ENCODE measurements at places on chromosomes 1 and 21. TPM values are rescaled to one million over a fixed set of nuclear protein-coding genes. Genes with fewer than 3 reads are reported as not detected.

The HRNR gene
- total RNA-seq = not detected

The SLC26A9 gene
- total RNA-seq = 7.6 TPM

DNA sequence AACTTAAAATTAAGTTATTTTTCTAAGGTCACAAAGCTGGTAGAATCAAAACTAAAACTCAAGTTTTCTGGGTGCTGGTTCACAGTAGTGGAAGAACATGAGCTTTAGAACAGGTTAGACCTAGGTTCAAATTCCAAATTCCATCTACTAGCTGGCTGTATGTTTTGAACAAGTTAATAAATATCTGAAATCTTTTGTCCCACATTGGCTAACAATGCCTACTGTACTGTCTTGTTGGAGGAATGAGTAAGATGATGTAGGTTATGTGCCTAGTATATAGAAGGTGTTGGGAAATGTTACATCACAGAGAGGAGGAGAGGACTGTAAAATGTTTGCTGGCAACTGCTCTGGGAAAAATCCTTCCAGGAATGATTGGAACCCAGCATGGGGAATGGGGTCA lies 14.0 kb upstream of the CD247 start:
- no peak for DNase-seq

The KCNK1 gene
- total RNA-seq = 39.2 TPM

GRCh38 chr1:94254073-94254810 lies 16.9 kb upstream of the ARHGAP29 start:
- DNase-seq = no peak

DNA sequence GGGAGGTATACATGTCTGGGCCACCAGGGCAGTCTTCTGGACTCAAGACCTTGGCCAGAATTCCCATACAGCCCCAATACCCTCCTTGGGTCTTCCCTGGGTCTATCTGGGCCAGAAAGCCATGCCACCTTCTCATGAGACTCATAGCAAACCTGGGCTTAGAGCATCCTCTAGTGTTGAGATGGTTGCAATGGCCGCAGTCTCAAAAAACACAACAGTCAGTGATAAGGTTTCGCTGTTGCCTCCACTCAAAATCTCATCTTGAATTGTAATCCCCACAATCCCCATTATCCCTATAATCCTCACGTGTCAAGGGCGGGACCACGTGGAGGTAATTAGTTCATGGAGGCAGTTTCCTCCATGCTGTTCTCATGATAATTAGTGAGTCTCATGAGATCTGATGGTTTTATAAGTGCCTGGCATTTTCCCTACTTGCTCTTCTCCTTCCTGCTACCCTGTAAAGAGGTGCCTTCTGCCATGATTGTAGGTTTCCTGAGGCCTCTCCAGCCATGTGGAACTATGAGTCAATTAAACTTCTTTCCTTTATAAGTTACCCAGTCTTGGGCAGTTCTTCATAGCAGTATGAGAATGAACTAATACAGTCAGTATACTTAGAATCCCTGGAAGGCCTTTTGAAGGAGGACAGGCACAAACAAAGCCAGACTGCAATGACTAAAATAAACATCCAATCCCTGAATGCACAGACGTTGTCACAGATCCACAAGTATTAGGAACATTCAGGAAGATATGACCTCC lies 77.0 kb downstream of the CTH start:
- peak; percentile 23 for DNase-seq

GRCh38 chr1:25036117-25036546 lies 106.1 kb upstream of the RUNX3 start:
- no peak for DNase-seq

DNA sequence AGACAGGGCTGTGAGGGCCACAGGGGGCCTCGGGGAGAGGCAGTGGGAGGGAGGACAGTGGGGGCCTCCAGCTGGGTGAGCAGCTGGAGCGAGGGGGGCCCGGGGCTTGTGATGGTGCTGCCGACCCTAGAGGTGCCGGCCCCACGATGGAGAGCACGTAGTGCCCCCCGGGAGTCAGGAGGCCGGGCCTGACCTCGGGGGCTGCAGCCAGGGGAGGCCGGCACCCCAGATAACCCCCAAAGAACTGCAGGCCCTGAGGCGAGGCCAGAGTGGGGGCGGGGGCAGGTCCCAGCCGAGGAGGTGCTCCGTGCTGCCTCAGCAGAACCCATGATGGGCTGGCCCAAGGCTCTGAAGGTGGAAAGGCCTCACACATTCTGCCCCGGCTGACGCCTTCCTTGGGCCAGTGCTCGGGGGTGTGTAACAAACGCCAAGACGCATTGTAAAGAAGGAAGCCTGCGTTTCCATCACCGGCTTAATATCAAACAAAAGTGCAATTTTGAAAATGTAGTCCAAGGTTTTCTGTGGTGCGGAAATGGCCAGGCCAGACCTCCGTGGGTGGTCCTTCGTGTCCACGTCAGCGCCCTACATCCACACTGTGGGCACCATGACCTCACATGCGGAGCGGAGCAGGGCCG lies 55.2 kb downstream of the COL6A1 start:
- no peak for DNase-seq

DNA sequence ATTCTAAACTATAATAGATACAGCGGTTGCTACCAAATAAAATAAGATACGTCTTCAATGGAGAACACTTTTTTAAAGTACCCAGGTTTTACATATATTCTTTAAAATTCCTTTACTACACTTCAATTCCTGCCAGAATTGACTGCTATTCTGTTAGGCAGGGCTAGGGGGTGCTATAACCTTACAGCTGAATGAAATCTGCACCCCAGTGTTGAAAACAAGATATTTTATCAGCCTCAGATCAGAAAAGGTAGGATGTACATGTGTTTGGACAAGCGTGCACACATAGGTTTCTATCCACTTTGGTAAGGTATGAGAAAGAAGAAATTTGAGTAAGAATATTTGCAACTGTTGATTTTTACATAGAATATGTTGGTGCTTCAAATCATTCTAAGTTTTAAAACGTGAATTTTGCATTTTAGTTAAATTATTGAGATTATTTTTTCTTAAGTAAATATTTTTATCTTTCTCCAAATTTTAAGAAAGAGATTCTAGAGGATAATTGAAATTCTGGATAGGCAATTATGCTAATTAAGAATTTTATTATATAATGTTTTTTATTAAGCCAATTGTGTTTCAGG lies 490.8 kb upstream of the ADGRL4 start:
- peak; percentile 65 for DNase-seq

The ADORA3 gene
- total RNA-seq = not detected

- DNase-seq = no peak
Observed at GRCh38 chr21:44907225-44907965, 13.3 kb downstream of the ITGB2 start.

The F5 gene
- 16.2 TPM for total RNA-seq

The COL9A2 gene
- total RNA-seq = 3.2 TPM

- DNase-seq = peak; percentile 38
Observed at GRCh38 chr1:155912056-155912536, 947 bp upstream of the RIT1 start.

The ATP1A2 gene
- total RNA-seq = not detected

GRCh38 chr1:36956570-36956969 lies 77.7 kb downstream of the GRIK3 start:
- DNase-seq = no peak

The TRIM67 gene
- 0.09 TPM for total RNA-seq

DNA sequence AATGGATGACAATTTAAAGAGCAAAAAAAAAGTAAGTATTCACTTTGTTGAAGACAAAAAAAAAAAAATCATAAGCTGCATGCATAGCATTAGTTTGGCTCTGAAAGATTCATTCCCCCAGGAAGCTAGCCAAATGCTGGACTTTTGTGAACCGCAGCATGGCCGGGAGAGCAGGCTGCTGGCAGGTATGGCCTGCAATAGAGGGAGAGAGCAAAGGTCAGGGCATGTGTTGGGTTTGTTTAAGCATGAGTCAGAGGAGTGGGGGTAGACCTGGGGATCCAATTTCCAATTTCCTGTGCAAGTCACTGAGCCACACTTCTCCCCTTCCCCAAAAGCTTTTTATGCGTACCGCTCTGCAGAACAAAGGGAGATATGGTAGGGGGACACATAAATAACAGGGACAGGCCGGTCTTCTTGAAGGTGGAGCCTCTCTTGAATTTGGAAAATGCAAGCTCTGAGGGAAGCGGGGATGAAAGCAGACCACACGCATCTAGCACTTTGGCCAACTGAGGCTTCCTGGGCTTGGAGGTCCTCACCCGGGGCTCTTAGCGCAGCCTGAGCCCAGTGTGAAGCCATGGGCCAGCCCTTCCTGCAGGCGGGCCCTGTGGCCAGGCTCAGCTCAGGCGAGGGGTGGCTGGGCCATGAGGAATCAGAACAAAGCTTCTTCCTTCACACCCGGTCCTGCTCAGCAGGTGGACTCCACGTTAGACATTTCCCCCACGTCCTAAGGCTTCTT lies 171.1 kb downstream of the TOMM20 start:
- DNase-seq = peak; percentile 87

DNA sequence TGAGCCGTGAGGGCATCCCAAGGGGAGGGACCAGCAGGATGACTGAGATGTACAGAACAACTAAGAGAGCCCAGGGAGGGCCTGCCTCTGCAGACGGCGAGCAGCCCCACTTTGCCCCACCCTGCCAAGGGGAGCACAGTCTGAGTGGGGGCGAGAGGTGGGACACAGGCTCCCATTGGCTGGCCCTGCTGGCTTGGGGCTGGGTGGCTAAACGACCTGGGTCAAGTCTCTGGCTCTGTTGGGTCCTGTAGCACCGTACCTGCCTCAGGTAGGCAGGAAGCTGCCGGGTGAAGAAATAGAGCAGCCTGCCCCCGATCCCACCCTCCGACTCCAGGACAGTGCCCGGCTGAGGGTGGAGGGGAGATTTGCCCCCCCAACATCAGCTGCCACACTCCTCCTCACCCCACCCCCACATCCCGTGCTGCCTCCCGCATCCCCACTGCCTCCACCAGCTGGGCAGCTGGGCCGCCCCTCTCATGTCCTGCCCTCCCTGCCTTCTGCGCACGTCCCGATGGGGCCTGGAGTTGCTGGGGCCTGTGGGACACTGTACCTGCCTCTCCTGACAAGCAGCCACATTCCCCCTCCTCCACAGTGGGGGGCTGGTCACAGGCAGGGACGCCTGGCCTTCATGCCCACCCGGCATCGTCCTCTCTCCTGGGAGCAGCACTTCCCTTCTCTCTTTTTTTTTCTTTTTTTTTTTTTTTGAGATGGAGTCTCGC lies 12.6 kb upstream of the PLEKHG5 start:
- DNase-seq = no peak

The RHOU gene
- 8.2 TPM for total RNA-seq

GRCh38 chr1:33241866-33242265 lies 14.4 kb upstream of the ZNF362 start:
- DNase-seq = no peak

DNA sequence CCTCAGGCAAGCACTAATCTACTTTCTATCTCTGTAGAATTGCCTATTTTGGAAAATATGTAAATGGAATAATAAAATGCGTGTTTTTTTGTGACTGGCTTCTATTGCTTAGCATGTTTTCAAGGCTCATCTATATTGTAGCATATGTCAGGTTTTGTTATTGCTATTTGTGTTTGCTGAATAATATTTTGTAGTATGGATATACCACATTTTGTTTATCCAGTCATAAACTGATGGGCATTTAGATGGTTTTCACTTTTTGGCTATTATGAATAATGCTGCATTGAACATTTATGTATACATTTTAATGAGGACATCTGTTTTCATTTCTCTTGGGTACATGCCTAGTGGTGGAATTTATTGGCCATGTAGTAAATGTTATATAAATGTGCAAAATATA lies 183.3 kb upstream of the ZP4 start:
- DNase-seq = no peak

The LRRC71 gene
- total RNA-seq = not detected

DNA sequence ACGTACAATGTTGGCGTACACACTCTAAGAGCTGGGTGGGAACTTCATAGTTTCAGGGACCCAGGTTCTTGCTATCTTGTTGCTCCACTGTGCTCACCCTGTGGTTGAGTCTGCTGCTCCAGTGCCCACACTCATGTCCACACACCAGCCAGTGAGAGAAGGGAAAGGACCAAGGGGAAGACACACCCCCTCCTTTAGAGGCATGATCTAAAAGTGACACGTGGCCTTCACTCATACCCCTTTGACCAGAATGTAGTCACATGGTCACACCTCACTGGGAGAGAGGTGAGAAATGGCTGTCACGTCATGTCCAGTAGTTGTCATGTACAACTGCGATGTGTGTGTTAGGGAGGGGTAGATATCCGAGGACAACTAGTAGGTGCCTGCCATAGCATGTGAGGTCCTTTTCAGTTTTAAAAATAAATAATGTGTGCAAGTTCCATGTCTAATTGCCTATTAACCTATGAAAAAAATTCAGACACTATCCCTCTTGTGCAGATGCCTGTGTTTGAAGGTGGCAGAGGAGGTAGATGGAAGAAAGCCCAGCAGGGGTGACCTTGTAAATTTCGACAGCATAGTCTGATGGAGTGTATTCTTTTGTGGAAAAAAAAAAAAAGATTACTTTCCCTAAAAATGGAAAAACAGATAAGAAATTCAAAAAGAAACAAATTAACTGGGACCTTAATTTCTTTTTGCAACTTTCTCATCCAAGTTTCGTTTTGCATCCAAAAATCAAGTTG lies 149.6 kb downstream of the C1orf21 start:
- DNase-seq = no peak

GRCh38 chr1:64881281-64881680 lies 85.1 kb downstream of the JAK1 start:
- DNase-seq = no peak

DNA sequence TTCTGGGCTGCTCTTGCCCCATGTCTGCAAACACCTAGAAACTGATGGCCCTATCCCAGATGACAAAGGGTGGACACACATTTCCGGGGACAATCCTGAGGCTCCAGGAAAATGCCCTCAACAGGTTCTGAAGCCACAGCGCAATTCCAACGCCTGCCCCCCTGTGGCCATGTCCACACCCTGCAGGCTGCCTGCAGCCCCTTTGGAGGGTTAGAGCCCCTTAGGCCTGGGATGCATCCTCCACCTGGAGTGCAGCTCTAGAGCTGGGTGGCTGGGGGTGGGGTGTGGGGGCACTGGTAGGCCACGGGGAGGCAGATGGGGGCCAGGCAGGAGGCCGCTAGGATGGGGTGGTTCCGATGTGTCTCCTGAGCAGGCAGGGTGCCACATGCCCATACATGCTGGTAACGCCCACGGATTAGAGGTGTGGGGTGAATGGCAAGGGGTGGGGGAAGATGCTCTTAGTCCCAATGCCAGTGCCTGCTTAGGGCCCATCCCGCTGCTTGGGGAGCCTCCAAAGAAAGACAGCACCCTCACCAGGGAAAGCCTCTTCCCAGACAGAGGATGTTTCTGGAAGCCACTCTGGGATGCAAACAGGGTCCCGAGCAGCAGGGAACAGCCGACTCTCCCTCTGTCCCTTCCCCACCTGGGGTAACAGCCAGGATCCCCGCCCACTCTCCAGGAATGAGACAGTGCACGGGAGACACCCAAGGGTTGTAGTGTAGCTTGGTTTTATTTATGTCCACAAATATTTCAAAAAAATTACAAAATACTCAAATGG lies 34.0 kb downstream of the SLC45A1 start:
- DNase-seq = peak; percentile 40

GRCh38 chr1:241532162-241532531 lies at the start of gene KMO:
TSS of gene KMO (plus strand) at chr1:241532378. CDS start at chr1:241532445, 67 bp downstream.
- no peak for DNase-seq

GRCh38 chr1:16208270-16208987 lies 4.0 kb downstream of the ARHGEF19 start:
- DNase-seq = no peak

The HECTD3 gene
- 14.6 TPM for total RNA-seq
